Hematopoietic multipotent progenitor cell treated with erythropoietin and hydrocortisone succinate and interleukin-3 and kit ligand, for 15 days (in vitro differentiated cells): ENCODE measurements at places on chromosomes 5 and 9.

GRCh38 chr5:168848569-168848968 is 269.4 kb upstream of the PANK3 start:
- DNase-seq = no peak

DNA sequence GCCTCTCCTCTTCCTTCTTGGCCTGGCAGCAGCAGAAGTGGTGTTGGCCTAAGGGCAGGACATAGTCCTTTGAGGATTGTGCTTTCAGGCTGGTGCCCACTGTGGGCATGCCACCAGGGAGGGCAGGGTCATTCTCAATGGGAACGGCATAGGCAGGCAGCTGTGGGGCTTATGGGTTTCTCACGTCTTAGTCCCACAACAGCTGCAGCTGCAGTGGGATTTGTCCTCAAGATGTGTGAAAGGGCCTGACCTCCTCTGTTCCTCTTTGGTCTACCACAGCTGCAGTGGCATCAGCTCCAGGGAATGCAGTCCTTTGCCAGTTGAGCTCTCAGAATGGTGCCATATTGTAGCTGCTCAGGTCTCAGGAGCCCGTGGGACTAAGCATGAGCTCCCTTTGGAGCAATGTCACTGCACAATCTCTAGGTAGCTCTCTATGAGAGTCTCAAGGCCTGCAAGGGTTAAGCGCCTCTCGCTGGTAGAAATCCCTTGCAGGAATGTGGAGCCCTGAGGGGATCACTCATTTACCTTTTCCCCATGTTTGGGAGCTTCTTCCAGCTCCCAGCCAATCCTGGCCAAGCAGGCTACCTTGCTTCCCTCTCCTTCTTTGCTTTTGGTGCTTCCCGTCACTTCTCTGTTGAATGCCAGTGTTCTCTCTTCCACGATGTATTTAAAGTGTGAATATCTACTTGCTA is 104.8 kb downstream of the GNA14 start:
- DNase-seq = no peak

DNA sequence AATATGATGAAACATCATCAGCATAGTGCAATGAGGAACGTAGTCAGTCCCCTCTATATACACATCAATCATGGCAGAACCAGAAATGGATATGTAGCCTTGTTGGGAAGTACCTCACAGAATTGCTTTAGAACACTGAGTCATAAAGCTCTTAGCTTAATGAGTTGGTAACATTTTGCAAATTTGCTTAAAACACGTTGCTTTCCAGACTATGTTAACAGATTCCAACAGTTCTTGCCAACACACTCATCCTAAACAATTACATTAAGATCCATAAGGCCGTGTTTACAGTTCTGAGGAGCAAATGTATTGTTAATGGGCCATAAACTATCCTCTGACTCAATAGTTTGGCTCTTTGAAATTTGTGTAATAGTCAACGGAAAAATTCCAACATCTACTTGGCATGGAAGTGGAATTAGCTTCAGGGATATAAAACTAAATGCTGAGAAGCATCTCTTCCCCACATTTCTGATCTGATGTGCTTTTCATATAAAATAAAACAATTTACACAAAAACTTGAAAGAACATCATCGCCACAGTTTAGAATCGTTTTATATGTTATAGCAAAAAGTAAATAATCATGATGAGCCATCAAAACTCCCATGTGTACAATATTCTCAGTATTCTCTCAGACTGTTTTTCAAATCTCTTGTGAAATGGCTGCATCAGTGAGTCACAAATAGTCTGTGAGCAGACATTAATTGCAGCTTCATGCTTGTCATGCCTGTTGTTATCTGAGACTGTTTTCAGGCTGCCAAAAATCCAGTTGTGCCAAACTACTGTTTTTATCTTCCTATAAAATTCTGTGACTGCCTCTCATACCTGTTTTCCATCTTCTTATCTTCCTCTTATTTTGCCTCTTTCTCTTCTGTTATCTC is 291.9 kb downstream of the COX7C start:
- no peak for DNase-seq

DNA sequence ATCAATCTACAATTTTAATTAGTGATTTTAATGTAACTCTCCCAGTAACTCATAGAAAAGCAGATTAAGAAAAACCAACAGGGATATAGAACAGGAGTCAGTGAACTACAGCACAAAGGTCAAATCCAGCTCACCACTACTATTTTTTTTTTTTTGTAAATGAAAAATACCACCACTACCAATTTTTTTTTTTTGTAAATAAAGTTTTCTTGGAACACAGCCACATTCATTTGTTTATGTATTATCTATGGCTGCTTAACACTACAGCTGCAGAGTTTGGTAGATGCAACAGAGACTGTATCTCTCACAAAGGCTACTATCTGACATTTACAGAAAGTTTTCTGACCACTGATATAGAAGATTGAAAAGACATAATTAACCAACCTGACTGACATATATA is 11.7 kb downstream of the ZNF510 start:
- DNase-seq = no peak

DNA sequence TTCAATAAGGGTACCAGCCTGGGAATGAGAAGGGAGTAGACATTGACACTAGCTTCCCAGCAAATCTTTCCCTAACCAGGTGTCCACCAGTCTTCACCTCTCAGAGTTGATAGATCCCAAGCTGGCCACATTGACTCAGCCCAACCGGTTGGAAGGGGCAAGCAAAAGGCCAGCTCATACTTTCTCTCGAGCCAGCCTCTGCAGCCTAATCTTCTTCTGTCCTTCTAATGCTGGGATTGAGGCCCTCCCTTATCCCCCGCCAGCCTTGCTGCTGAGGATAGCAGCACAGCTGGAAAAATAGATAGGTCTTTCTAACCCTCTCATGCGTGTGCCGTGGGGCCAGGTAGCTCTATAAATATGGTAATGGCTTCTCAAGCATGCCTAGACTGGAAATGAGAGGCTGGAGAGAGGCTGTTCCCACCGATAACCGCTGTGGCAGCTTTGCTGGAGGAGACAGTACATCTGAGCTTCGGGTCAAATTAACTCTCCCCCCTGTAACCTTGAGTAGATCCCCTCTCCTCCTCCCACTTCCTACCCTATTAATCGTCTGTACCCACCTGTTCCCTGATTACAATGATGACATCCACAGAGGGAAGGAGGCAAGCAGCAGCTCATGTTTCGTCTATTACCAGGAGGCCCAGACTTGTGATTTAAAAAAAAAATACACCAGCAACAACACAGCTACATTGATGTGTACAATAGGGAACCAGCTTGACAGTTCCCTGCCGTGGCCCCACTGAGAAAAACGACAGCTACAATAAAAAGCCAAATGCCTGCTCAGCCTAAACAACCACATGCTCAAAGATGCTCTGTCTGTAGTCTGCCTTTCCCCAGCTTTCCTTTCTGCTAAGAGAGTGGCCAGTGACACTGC is 219.9 kb upstream of the BRINP1 start:
- no peak for DNase-seq

- DNase-seq = no peak
Observed at GRCh38 chr5:10556893-10557746, 6.8 kb upstream of the ANKRD33B start.
